Astrocyte (in vitro differentiated cells and primary cell): ENCODE measurements at places on chromosomes 6 and 20. TPM values are rescaled to one million over a fixed set of nuclear protein-coding genes. Genes with fewer than 3 reads are reported as not detected.

DNA sequence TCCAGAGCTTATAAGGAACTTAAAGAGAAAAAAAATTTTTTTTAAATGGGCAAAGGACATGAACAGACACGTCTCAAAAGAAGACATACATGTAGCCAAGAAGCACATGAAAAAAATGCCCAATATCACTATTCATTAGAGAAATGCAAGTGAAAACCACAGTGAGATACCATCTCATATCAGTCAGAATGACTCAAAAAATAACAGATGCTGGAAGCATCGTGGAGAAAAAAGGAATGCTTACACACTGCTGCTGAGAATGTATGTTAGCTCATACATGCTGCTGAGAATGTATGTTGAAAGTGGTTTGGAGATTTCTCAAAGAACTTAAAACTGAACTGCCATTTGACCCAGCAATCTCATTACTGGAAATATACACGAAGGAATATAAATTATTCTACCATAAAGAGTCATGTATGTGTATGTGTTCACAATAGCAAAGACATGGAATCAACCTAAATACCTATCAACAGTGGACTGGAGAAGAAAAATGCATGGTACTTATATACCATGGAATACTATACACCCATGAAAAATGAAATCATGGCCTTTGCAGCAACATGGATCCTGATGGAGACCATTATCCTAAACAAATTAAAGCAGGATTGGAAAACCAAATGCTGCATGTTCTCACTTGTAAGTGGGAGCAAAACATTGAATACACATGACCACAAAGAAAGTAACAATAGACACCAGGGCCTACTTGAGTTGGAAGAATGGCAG is 5.2 kb downstream of the OR11A1 start:
- no peak for DNase-seq

DNA sequence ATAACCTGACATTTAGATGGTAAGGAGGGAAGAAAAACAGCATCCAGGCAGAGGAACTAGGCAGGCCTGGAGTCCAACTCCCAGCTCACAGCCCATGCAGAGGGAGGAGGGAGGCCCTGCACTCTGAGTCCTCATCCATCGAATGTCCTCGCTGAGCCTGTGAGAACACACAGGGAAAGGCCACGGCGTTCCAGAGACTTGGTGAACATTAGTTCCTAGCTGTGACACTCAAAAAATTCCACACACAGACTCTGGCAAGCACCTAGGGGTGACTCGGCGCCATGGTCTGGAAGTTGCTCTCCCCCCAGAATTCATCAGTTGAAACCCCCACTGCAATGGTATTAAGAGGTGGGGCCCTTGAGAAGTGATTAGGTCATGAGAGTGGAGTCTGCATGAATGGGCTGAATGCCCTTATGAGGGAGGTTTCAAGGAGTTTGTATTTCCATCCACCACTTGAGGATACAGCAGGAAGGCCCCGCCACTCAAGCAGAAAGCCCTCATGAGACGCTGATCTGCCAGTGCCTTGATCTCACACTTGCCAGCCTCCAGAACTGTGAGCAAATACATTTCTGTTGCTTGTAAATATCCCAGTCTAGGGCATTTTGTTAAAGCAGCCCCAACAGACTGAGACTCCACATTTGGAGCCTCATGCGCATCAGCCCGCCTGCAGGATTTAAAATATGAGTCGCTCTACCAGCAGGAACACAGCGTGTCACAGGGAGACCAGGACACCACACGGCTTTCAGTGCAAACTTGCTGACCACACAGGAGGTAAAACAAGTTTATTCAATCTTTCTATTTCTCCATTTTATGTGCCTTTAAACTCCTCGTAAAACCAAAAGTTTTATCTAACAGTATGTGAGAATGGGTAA is 73.9 kb downstream of the WDR27 start:
- DNase-seq = no peak

DNA sequence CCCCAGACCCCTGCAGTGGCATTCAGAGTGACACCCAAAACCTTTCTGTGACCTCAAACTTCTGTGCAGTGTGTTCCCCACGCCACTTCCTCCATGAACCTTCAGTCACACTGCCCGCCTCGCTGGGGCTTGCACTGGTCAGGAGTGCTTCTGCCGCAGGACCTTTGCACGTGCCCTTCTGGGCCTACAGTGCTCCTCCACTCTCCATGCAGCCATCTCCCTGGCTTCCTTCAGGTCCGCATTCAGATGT is 27.1 kb downstream of the SYNJ2 start:
- no peak for DNase-seq

DNA sequence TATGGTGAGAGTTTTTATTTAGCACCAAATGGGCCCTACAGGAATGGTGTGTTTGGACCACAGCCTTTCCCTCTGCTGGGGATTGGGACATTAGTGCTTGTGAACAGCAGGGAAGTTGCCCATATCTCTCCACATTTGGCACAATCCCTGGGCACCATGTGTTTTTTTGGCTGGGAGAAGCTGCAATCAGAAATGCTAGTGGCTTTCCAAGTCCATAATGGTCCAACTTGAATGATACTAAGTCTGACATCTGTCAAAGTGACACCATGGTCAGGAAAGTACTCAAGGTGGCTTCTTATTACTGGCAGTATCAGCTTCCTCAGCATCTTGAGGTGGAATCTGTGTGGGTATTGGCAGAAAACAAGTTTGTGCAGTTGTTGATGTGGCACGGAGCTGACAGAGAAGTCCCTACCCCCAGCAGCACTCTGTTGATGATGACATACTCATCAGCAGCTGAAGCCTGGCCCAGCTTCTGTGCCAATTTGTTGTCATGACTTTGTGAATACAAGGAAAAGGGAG is 53.0 kb downstream of the SASH1 start:
- no peak for DNase-seq

DNA sequence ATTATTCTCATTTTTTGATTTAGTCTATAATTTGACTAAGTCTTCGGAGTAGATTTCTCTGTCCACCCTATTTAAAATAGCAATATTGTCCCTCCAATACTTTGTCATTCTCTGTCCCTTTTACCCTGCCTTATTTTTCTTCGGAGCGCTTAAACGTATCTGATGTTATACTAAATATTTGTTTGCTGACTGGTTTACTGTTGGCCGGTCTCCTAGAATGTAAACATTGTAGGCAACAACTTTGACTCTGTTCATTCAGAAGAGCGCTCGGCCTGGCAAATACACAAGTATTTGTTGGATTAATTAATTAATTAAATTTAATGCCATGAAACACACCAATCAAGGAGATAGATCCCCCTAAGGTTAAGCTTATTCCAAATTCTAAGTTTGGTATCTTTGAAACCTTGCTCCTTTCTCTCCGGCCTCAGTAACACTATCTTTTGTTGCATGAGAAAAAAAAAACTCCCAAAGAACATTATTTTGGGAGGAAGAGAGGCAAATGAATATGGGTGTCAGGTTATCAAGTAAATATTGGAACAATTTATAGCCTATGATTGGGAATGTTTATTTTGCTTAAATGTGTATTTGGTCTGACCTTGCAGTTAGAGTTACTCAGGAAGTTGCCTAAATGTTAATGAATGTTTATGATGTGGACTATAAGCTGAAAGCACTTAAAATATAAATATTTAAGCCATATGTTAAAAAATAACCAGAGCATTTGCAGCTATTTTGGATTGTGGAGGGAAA is 231.1 kb downstream of the SOX4 start:
- DNase-seq = no peak

The PKHD1 gene
- total RNA-seq = 0.16 and 0.17 TPM in 2 replicates

DNA sequence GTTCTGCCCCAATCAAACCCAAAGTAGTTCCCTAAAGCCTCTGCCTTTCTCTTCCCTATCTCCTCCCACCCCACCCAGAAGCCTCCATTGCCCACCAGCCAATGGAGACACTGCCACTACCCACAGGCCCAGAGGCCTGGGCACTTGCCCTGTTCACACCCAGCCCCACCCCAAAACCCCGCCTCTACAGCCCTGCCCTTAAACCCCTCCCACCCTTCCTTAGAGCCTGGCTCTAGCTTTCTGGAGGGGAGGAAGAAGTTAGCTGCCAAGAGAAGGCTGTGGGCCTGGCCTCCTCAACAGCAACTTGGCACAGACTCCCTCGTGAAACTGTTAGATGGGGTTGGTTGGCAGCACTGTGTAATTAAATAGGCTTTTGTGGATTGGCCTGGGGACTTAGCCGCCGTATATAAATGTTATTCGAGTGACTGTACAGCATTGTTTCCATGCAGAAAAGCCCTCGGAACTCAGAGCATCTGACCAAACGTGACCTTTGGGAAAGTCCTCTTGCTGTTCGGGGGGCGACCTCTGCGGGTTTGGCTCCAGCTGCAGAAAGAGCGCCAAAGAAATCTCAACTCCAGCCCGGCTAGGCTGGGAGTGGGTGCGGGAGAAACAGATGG is 31.4 kb downstream of the COL11A2 start:
- peak; percentile 95 for DNase-seq

DNA sequence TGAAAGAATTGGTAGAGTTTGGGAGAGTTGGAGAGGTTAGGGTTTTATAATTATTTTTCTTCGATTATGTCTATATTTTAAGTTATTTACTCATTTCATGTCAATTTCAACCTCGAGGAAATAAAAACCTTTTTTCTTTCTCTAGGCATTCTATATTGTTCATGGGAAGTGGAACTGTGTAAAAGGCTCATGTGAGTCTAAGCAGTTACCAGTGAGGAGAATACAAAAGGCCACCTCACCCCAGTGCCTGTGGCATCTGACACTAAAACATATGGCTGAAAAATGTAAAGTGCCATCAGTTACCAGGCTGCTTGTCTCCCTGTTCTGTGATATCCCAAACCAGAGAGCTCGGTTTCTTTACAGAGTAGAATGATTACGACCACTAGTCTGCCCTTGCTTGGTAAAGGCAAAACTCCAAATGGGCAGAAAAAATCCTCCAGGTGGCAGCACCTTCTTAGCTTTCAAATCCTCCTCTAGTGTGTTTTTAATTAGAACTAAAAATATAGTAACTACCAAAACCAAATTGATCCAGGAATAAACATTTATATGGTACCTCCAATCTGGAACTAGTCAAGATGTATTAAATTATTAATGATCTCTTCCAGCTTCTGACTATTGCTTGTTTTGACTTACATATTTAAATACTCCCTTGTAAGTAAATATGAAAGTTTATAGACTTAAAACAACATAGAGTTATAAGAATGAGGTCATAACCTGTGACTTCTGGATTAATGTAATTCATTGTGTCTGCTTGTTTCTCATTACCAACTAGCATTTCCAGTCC is 122.6 kb upstream of the MCHR2 start:
- DNase-seq = peak; percentile 53

DNA sequence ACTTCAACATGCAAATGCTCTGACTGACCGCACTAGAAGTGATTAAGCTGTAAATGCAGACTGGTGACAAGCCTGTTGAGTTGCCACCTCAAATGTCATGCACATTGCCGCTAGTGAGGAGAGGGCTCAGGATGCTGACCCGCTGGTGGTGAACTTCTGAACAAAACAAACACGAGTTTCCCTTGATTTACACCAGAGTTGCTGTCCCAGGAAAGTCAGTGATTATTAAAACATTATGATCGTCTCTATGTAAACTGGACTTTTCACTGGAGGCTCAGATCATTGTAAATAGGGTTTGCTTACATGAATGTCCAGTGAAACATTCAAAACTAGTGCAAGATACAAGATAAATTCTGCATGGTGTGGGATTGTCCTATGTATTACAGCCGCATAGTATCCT is 420.1 kb downstream of the PREX1 start:
- no peak for DNase-seq

DNA sequence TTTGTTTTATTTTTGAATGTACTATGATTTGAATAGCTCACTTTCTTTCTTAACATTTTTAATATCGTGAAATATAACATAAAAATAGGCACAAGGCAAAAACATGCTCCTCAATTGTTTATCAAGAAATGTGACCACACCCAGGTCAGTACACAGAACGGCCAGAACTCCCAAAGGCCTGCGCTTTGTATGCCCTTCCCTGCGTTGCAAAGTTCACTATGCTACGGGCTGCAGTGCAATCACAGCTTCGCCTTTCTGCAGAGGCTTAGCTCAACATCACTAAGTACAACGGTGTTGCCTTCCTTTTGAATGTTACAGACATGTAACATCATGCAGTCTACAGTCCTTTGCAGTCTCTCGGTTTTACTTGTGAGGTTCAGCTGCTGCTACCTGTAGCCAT is 333.4 kb downstream of the THBS2 start:
- no peak for DNase-seq

The NKX2-2 gene
- total RNA-seq = not detected in 2 replicates

- DNase-seq = no peak
These were observed 40.3 kb downstream of the ERMARD start for GRCh38 chr6:169791721-169792131.

DNA sequence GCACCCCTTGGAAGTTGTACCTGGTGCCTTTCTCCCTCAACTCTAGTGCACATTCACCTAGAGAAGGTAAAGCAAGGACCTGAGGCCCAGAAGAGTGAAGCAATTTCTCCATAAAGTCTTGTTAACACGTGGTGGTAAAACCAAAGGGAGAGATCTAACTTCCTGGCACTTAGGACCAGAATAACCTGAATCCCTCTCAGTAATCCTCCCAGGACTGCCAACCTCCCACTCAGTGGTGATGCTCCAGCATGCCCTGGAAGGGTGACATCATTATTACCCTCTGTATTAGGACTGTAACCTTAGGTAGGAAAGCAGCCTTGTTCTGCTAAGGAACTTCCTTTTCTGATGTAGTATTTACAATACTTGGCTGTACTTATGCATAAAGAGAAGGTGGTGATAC is 330.6 kb upstream of the MARCKS start:
- no peak for DNase-seq

The AHCY gene
- 172 and 203 TPM in 2 replicates for total RNA-seq

DNA sequence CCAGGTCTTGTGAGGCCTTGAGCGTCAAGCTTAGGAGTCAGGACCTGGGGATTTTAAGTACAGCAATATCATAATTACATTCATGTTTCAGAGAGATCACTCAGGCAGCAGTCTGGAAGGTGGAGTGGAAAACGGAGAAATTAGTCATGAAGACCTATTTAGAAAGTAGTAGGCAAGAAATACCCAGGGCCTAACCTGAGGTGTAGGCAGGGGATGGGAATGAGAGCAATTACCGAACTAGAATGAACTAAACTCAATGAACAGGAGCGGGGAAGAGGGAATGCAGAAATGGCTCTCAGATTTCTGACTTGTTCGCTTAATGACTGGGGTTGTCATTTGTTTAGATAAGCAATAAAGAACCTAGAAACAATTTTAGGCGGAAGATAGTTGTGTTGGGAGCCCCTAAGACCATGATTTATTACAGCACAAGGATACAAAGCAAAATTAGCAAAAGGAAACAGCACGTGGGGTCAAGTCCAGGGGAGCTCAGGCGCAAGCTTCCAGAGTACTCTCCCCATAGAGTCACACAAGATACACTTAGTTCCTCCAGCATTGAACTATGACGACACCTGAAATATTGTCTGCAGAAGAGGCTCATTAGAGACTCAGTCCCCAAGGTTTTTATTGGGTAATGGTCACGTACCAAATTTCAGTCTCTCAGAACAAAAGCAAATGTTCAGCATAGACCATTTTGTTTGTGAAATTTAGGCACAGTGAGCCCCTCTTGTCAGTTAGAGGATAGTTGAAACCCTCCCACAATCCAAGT is 178.8 kb upstream of the AKAP12 start:
- DNase-seq = peak; percentile 59

DNA sequence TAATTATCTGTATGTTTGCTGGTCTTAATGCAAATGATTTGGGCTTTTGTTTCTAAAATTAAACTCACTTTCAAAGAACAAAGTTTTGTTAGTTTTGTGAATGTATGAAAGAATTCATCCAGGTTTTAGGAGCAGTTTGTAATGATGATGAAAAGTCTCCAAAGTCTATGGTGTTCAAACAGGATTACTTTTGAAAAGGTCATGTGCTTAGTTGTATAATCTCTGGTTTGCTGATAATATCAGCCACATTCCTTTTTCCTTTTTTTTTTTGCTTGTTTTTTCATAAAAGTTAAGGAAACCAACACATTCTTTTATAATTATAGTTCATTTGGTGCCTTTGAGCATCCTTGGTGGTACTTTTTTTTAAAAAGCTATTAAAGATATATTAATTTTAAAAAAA is 88.9 kb downstream of the RTN4IP1 start:
- DNase-seq = no peak
